ENCODE measurements at places on chromosomes 6 and 20.

DNA sequence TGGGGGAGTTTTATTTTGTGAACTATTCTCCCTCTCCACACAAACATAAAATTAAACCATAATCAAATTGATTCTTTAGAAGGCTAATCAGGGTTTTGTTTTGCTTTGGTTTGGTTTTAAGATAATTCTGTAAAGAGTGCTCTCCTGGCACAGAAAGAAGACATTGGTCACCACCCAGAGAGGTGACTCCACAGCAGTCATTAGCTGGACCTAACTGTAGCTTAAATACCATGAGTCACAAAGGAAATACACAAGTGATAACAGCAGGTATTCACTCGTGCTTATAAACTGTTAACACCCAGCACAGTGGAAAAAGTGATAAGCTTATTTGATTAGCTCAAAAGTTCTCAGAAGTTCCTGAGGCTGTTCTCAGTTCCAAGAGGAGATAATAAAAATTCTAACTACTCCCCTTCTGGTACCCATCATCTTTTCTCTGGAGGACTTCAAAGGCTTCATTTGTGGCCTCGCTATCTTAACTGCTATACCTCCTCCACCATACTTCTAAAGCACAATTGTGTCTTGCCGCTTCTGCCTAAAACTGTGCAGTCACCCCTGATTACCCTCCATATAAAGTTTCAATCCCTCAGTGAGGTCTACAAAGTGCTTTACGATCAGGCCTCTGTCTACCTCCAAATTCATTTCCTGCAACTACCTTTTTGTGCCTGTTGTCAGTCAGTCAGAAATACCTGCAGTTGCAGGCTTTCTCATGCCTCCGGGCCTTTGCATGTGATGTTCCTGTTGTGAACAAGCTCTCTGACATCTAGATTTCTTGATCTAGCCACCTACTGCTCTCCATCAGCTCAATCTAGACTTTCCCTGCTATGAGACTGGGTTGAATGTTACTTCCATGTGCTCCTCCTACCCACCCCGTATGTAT lies 201.1 kb downstream of the SAMD5 start:
- DNase-seq = no peak

- DNase-seq = no peak
These were observed 268.6 kb downstream of the ERMARD start for GRCh38 chr6:170019818-170020583.

DNA sequence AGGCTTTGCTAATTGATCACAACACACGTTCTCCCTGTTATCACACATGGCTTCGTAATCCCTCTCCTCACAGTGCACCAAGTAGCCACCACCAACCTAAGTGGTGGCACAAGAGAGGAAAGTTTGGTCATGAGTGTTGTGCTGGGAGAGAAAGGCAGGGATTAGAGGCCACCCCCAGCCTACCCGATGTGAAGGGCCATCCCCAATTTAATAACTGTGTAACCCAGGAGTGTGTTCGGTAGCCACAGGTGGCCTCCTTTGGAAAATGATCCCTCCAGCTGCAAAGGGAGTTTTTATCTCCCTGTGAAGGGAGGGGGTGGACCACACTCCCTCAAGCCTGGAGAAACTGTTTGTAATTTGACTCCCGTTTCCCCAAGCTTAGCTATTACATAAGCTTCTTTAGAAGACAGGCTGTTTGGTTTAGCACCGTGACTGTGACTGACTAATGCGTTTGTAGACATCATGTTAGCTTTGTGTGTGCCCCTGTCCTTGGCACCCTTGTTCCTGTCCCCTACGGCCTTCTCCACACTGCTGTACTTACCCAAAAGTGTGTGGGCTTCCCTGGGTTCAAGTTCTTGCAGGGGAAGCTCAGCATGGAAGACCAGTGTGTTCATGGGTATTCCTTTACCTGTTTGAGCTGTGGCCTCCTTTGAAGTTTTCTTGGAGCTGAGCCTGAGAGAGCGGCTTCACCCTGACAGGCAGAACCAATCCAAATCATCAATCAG lies 20.6 kb downstream of the PPP1R16B start:
- no peak for DNase-seq

DNA sequence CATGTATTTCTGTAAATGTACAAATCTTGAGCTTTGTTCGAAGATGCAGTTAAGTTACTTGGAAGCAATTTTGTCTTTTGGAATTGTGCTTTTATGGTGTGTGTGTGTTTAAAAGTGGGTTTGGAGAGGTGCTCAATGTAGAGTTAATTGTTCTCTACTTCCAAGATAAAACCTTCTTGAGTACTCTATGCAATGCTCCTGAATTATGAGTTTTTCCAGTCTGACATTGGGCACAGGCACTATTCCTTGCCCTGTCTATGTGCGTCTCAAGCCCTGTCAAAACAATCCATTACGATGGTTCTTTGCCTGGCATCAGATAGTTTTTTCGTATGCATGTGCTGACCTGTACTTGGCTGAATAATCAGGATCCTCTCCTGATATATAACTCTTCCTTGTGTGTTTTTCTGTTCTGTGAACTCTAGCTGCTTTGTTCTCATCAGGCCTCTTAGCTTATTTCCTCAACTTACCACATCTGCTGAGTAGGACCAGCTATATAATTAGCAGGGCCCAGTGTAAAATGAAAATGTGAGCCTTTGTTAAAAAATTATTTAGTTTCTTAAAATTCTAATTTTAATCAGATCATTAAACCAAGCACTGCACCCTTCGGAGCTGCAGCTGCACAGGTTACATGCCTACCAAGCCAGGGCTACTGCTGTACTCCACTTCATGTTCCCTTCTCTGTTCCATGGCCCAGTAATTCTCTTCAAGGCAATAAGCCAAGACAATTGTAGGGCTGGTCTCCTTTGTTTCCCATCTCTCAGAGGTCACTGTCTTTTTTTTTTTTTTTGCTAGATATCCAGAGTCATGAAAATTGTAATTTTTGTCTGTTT lies 160.1 kb downstream of the ZFAND3 start:
- DNase-seq = no peak

DNA sequence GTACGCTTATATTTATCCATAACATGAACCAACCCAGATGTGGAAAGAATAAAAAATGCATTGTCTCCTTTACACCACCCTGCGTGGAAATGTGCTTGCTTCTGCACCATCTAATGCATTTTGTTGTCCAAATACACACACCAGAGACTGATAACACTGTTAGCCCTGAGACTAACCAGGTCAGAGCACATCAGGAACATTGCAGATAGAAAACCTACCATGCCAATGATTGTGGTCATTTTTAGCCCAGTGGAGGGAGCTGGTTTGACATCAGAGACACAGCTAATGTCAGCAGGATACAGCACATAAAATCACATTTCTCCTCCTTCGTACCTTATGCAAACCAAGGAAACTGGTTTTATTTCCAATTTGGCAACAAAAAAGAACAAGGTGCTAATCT lies 528.7 kb downstream of the DOK5 start:
- no peak for DNase-seq

DNA sequence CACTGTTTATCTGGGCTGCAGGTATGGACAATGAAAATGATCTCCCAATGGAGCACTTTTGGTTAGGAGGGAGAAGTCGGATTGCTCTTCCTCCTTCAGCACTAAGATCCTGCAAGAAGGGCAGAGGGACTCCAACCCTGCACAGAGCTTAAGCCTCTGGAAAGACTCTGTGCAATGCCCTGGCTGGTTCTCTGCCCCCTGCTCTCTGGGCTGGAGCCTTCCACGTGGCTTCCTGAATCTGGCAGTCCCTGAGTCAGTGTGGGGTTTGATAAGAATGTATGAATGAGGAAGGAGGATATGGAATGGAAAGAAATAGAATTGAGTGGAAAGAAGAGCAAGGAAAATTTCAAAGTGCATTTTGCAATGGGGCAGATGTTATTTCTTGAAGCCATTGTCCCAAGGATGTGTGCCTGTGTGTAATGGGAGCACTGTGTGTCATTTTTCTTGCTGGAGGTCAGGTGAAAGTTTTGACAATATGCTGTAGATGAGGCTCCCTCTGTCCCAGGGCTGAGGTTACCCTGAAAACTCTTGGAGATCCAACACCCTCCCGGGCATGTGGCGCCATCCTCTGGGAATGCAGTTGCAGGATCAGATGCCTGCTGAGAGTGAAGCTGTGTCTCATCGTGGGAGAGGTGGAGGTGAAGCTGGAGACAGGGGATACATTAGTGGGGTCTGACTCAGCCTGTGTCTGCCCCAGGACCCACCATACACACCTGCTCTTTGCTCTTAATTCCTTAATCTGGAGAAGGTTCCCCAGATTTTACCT lies 16.3 kb upstream of the CST9L start:
- DNase-seq = no peak

GRCh38 chr6:37452522-37452921 lies 19.5 kb downstream of the CMTR1 start:
- DNase-seq = no peak

DNA sequence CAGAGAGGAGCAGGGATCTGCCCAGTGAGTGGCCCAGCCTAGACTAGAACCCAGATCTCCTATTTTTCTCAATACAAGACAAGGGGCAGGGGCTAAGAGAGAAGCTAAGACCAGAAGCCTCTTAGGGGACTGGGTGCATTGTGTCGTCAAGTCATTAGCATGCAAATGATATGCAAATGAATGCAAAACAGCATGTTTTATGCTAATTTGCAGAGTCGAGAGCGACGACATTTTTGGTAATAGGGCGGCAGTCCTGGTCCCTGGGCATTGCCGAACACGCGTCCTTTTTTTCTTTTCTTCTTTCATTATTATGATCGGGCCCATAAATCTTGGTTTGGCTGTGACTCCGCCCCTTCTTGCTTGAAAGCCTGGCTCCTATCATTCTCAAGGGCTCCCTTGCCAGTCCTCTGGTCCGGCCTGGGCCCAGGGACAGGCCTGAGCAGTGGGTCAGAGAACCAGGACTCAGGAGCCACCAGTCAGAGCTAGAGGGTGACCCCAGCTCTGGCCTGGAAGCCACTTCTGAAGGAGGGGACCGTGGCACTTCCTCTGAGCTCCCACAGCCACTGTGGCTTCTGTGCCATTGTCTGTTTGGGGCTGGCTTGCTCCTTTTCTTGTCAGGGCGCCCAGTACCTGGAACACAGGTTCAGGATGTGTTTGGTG lies 32.0 kb upstream of the SCRT2 start:
- DNase-seq = no peak

DNA sequence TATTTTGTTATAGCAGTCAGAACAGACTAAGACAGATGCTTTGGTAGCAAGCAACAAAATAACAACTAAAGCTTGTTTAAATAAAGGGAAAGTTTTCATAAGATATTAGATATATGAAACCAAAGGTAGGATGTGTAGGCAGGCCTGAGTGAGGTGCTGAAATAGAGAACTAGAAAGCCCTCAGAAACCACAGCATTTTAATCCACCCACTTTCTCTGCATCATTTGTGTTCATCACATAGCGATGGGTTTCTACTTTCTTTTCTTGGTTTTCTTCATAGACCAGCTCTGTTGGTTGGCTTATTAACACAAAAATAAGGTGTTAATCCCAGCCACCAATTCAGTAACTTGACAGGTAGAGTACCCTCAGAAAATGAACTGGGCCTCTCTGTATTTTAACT lies 58.6 kb downstream of the RPS12 start:
- no peak for DNase-seq

DNA sequence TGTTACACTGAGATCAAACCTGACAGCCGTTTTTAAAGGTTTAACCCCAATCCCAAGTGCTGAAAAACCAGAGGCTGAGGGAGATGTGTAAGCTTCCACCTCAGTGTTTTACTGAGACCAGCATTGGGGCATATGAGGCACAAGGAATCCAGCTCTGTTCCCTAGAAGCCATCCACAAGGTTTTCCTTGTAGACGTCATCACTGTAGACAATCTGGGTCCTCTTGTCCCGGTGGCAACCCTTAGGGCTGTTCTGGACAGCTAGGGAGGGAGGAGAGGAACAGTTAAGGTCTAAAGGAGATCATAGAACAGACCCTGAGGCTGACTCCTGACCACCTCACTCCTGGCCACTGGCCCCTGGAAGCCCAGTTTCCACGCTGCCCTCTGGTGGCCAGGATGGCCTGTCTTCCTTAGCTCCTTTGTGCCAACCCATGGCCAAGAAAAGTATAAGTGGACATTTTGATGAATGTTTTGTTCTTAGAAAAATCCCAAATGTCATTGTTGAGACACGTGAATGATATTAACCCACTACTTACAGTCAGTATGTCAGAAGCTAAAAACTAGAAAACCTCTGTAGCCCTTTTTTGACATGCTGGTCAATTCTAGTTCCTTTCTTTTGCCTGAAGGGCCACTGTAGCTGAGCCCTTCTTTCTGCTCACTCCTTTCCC lies 6.4 kb downstream of the CFB start:
- DNase-seq = no peak

- no peak for DNase-seq
These were observed 397.7 kb downstream of the RFPL4B start for GRCh38 chr6:112744827-112745226.

- no peak for DNase-seq
These were observed 1.5 kb upstream of the FRMD1 start for GRCh38 chr6:168080393-168081077.

- DNase-seq = no peak
These were observed 8.7 kb upstream of the NQO2 start for GRCh38 chr6:2990932-2991506.

- no peak for DNase-seq
These were observed 20.7 kb downstream of the FOXO3 start for GRCh38 chr6:108581237-108581931.

DNA sequence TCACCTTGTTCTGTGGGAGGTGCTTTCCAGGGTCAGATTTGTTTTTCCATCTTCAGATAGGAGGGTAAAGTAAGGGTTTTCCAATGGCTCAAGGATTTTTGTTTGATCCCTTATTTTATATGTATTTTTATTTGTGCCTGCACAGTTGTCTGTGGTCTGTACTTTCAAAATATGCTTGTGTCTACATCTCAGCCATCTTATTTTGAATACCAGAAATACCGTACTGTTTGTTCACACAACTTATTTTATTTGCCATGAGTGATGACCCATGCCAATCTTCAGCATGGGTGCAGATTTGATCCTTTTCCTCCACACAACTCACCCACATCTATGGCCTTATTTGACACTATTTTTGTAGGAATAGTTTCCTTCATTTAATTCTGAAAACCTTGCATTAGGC lies 72.2 kb upstream of the PTCHD4 start:
- no peak for DNase-seq

DNA sequence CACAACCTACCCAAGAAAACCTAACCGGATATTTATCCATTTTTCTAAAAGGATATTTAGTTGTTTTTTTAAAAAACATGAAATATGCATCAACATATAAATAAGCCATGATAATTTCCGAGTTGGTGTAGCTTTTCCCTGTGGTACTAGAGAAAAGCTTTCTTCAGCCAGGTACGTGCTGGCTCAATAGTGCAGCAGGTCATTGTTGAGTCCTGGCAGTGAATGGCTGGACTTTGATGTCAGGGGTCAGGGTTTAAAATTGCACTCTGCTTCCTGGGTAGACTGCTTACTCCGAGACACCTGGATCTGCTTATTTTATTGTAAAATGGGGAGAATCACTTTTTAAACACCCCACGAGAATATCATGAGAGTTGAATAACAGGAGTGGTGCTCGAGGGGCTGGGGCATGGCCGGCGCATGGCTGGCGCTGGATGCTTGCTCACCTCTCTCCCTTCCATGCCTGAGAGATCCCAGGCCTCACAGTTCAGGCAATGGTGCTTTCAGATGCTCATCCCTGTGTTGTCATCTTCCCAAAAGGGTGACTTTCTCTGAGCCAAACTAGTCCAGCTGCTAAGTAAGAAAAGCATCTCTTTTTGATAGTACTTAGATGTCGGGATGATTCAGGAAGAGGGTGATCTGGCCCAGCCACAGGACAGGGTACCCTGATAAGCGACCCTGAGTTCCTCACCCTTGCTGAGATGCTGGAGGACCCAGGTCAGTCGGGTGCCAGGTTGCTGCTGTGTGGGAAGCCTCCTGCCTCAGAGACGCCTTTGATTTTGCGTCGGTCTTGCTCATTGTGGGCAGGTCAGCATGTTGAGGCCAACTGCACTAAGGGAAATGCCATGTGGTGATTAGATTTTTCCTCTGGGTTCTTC lies 269.1 kb upstream of the FOXQ1 start:
- DNase-seq = no peak

GRCh38 chr20:44576297-44576696 lies 6.1 kb upstream of the PKIG start:
- DNase-seq = no peak
